Activated naive CD4-positive, alpha-beta T cell treated with anti-CD3 and anti-CD28 coated beads, Interleukin-2, amount 10 ng/mL, durations not matched to agents 7 days and 5 days (primary cell): ENCODE measurements at places on chromosomes 1 and 21.

GRCh38 chr1:164701189-164701761, 142.3 kb downstream of the PBX1 start:
- DNase-seq, result no peak
- no peak overlapping the region for H3K4me3 ChIP-seq
- H3K4me1 ChIP-seq, result no peaks in the 10 kb centered on the region
- H3K36me3 ChIP-seq, result no peaks in the 10 kb centered on the region

- H3K36me3 ChIP-seq, result no peaks in the 10 kb centered on the region
- H3K27me3 ChIP-seq, result no peaks in the 10 kb centered on the region
- H3K4me1 ChIP-seq, result no peaks in the 10 kb centered on the region
- DNase-seq, result no peak
- no peak overlapping the region for H3K27ac ChIP-seq
- no peak overlapping the region for H3K4me3 ChIP-seq
Measured at GRCh38 chr1:59684698-59685097, 130.1 kb upstream of the HOOK1 start.

DNA sequence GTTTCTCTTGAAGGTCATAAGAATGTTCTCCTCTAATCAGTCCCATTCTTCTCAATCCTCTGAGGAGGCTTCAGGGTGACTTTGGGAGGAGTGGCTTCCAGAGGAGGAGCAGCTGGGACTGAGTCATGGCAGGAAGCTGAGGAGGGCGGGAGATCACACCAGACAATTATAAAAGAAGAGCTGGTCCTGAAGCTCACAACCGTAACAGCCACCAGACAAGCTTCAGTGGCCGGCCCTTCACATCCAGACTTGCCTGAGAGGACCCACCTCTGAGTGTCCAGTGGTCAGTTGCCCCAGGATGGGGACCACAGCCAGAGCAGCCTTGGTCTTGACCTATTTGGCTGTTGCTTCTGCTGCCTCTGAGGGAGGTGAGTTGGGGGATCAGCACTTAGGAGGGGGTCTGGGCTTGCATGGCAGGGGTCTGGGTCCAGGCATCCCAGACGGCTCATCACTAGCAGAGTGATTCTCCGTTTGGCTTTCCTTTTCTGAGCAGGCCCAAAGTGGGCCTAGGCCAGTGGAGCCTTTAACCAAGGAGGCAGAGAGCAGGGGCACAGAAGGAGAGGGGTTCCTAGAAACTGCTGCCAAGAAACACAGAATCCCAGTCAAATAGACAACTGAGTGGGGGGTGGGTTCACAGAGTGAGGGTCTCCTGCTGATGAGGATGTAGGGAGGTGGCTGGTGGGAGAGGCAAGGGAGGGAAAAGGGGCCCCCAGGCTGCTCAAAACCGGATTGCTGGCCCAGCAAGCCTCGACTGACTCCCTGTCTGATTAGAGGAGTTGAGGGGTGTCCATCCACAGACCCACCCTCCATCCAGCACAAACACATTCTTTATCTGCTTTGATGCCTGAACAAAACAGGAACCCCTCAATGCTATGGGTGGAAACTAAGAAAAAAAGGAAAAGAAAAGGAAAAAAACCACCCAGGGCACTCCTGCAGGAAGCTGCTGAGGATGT, at the start of gene ECM1:
ECM1 (plus strand) TSS at position 198 of the 953 bp plus-strand sequence; CDS start at position 299, 101 bp downstream.
- H3K27me3 ChIP-seq, result no peaks in the 10 kb centered on the region
- peaks cover 25% of the 10 kb centered on the region for H3K36me3 ChIP-seq
- peaks cover 9% of the 10 kb centered on the region for H3K4me1 ChIP-seq
- H3K4me3 ChIP-seq, result no peak within 1 kb of the TSS
- H3K27ac ChIP-seq, result no peak within 1 kb of the TSS

- H3K27ac ChIP-seq, result peak overlapping the region; percentile 43
- peak; percentile 36 for DNase-seq
- H3K4me1 ChIP-seq, result peaks cover 35% of the 10 kb centered on the region
- peaks cover 9% of the 10 kb centered on the region for H3K27me3 ChIP-seq
- H3K4me3 ChIP-seq, result peak overlapping the region; percentile 13
- H3K36me3 ChIP-seq, result peaks cover under 1% of the 10 kb centered on the region
Measured at GRCh38 chr1:64550510-64550909, 80.6 kb downstream of the CACHD1 start.

DNA sequence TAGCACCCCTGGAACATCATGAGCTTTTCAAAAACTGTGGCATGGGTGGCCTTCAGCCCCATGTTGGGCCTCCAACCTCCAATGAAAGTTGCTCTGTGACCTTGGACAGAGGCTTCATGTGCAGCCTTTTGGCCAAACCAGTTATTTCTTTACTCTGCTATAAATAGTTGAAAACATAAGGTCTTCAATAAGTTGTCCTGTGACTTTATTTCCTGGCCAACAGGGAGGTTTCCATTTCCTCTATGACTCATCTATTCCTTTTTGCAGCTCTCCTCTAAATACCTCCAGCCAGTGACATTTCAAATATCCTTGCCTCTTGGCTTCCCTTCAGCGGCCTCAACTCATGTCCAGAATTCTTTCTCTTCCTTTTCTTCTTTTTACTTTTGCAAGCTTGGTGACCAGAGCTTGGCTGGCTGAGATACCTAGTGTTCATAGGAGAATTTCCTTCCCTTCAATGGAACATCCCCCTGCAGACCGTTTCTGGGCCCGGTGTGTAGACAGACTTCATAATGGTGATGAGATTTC, 22.7 kb upstream of the TRIM67 start:
- peaks cover 14% of the 10 kb centered on the region for H3K27me3 ChIP-seq
- peaks cover 3% of the 10 kb centered on the region for H3K4me1 ChIP-seq
- no peaks in the 10 kb centered on the region for H3K36me3 ChIP-seq

GRCh38 chr21:33434770-33435360, 31.7 kb downstream of the IFNGR2 start:
- peak; percentile 44 for DNase-seq
- H3K36me3 ChIP-seq, result peaks cover 50% of the 10 kb centered on the region
- H3K4me1 ChIP-seq, result peaks cover 31% of the 10 kb centered on the region
- peak overlapping the region; percentile 3 for H3K4me3 ChIP-seq

DNA sequence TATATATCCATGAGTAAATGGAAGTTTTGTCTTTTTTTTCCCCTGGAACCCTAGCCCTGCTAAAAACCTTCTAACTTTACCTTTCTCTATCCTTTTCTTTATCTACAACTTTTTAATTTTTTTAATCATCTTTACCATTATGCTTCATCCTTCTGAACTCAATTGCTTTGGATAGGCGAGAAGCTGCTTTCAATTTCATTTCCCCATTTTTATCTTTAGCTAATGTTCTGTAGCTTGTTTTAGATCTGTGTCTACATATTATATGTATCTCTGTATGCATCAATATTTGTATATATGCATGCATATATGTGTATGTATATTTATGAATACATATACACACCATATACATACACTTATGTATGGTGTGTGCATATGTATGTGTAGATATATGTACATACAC, 57.4 kb downstream of the PTPRC start:
- H3K36me3 ChIP-seq, result peaks cover 77% of the 10 kb centered on the region
- no peak overlapping the region for H3K4me3 ChIP-seq
- no peak for DNase-seq
- peaks cover 85% of the 10 kb centered on the region for H3K4me1 ChIP-seq
- no peaks in the 10 kb centered on the region for H3K27me3 ChIP-seq
- H3K27ac ChIP-seq, result peak overlapping the region; percentile 7

DNA sequence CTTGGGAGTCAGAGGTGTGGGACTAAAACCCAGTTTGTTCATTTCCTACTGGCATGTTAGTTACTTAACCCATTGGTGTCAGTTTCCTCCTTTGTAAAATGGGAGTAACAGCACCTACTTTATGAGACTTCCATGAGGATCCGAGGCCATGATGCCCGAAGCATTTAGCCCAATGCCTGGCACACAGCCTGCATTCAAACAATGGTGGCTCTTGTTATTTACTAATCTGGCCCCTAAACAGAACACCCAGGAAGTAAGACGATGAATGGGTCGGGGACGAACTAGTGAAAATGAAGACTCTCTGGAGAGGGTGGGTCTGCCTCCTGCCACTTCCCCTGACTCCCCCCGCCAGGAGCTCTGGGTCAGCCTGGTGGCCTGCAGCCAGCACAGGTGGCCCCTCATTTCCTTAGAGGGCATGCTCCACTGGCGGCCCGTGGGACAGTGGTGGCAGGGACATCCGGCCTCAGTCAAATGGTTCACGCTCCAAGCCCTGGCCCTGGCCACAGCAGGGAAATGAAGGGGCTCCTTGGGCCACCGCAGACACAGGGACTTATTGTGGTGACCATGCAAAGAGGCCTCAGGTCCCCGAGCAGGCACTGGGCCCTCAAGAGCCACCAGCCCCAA, 9.5 kb upstream of the TAS1R2 start:
- no peak for DNase-seq
- peaks cover 35% of the 10 kb centered on the region for H3K27me3 ChIP-seq
- no peaks in the 10 kb centered on the region for H3K4me1 ChIP-seq
- H3K4me3 ChIP-seq, result no peak overlapping the region
- H3K27ac ChIP-seq, result no peak overlapping the region
- no peaks in the 10 kb centered on the region for H3K36me3 ChIP-seq

GRCh38 chr1:204282761-204283221, 69.0 kb upstream of the GOLT1A start:
- H3K36me3 ChIP-seq, result no peaks in the 10 kb centered on the region
- H3K4me3 ChIP-seq, result no peak overlapping the region
- no peak for DNase-seq

DNA sequence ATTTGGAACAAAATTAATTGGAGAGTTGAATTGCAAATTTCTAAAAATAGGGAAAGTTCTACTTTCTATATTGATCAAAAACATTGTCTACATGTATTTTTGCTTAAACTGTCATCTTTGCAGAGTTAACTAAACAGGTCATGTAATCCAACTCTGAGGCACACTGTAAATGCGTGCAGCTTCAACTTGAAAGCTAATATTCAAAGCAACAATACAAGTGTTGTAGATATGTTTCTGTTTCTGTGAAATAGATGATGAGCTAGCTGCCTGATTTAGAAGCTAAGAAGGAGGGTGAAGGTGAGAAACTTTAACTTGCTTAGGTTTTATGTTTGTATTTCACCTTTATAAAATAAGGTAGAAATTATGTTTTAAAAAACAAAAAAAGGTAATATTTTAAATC, 77.2 kb downstream of the IVNS1ABP start:
- no peaks in the 10 kb centered on the region for H3K27me3 ChIP-seq
- H3K36me3 ChIP-seq, result peaks cover 4% of the 10 kb centered on the region
- H3K27ac ChIP-seq, result no peak overlapping the region
- no peak for DNase-seq
- peaks cover 14% of the 10 kb centered on the region for H3K4me1 ChIP-seq

DNA sequence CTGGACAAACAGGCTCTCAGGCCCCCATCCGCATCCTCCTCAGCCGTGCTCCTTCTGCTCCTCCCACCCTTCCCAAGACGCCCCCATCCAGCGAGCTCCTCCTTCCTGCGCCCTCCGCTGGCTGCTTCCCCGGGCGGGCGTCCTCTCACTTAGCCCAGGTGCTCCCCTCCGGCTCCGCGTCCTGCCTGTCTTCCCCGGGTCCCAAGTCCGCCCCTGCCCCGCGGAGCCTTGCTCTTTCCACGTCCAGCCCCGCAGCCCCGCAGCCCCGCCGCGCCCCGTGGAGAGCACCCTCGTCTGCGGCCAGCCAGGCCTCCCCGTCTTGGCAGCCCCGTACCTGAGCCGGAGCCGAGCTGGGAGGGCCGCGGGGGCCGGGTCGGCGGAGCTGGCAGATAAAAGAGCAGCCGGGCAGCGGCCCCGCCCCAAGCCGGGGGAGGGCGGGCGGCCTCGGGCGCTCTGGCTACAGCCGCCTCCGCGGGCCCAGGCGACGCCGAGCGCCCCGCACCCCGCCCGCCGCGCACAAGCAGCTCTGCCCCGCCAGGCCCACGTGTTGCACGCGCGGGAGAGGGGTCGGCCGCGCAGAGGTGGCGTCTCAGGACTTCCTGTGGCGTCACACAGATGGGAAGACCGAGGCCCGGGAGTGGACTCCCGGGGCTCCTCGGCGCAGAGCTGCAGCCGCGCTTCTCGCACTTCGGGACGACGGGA, at the start of gene PAQR7:
PAQR7 (minus strand) TSS at position 555 of the 702 bp plus-strand sequence. CDS start 11,869 bp downstream, outside the sequence.
- H3K27ac ChIP-seq, result no peak within 1 kb of the TSS
- H3K4me1 ChIP-seq, result peaks cover 11% of the 10 kb centered on the region
- DNase-seq, result peak; percentile 76
- H3K36me3 ChIP-seq, result no peaks in the 10 kb centered on the region
- peak within 1 kb of the TSS; percentile 78 for H3K4me3 ChIP-seq

DNA sequence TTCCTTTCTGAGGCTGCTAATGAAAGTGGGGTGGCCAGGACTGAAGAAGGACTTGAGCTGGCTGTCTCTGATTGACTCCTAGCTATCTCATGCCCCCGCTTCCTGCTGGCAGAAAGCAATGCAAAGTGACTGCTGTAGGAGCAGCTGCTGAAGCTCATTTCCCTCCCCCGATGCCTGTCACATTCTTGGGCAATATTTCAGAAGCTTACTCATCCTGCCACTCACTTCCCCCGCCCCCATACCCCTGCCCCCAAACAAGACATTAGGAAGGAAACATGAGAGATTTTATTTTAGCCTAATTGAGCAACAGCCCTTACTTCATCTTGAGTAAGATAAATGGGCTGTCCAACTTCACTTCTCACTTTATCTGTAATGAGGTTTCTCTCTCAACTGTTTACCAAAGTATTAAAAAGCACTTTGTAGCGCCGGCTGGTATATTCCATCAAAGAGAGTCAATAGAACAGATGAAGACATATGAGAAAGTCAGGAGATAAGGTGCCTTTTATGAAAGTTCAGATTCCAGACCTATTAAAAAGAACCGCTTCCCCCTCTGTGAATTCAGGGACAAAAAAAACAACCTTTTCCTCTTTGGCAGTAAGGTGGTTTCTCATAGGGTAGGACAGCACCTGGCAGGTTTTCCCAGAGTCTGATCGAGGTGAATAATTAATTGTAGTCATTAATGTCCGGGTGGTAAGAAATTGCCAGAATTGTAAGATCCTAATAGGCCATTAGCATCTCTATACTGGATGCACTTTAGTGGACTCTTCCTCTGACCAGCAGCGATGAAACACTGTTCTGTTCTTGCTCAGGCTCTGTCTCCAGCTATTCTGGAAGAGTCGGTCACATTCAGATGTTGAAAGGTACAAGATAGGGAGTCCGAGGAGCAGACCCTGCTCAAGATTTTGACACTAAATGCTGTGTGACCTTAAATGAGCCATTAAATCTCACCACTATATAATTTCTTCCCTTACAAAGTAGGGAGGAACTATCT, 70.2 kb downstream of the SH3GLB1 start:
- no peaks in the 10 kb centered on the region for H3K36me3 ChIP-seq
- no peak overlapping the region for H3K27ac ChIP-seq
- H3K4me3 ChIP-seq, result no peak overlapping the region
- DNase-seq, result no peak
- H3K4me1 ChIP-seq, result peaks cover 9% of the 10 kb centered on the region

GRCh38 chr1:97006044-97006661, 284.6 kb downstream of the PTBP2 start:
- peaks cover 5% of the 10 kb centered on the region for H3K27me3 ChIP-seq
- no peak overlapping the region for H3K4me3 ChIP-seq
- no peak for DNase-seq
- H3K36me3 ChIP-seq, result no peaks in the 10 kb centered on the region
- no peak overlapping the region for H3K27ac ChIP-seq

GRCh38 chr1:21269461-21270085, 20.7 kb downstream of the ECE1 start:
- H3K27me3 ChIP-seq, result no peaks in the 10 kb centered on the region
- peaks cover 56% of the 10 kb centered on the region for H3K36me3 ChIP-seq
- no peak for DNase-seq
- peaks cover 11% of the 10 kb centered on the region for H3K4me1 ChIP-seq
- H3K27ac ChIP-seq, result no peak overlapping the region
